EH (cell line): ENCODE measurements at places on chromosomes 2 and 18.
A peak's percentile ranks its signal among the peaks of the same experiment; 100 is the strongest.

- DNase-seq = no peak
Observed at GRCh38 chr2:128901572-128902391, 583.1 kb upstream of the HS6ST1 start.

GRCh38 chr2:24478243-24478642 is 12.8 kb upstream of the NCOA1 start:
- DNase-seq = no peak

- DNase-seq = peak; percentile 9
Observed at GRCh38 chr2:177692783-177693269, 300.3 kb downstream of the AGPS start.

DNA sequence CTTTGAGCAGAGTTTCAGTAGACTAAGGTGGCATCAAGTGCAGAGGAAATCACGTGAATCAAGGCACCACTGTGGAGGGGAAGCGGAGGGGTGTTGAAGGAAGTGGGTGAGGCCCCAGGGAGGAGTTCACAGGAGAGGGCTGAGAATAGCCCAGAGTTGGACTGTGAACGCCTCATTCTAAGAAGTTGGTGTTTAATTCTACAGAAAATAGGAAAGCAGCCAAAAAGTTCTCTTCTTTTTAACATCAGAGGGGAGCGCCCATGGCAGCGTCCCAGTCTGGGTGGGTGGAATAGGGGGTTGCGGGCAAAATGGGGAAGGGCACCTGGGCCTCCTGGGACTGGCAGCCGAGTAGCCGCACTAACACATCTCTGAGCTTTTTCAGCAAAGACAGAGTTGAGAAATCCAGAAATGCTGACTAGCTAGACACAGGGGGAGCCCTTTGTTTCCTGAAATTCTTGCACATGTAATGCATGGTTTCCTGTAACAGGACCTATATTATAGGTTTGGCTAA is 97.0 kb downstream of the NEB start:
- no peak for DNase-seq

GRCh38 chr2:228180181-228181097 is 1.0 kb downstream of the SPHKAP start:
- DNase-seq = peak; percentile 63

GRCh38 chr18:11658019-11658418 is 31.0 kb upstream of the GNAL start:
- no peak for DNase-seq

- DNase-seq = no peak
Observed at GRCh38 chr18:31149351-31149750, 13.3 kb downstream of the DSC1 start.

- no peak for DNase-seq
Observed at GRCh38 chr2:80531319-80531718, 226.8 kb upstream of the LRRTM1 start.

- no peak for DNase-seq
Observed at GRCh38 chr18:58446391-58447060, 182.4 kb downstream of the ALPK2 start.

DNA sequence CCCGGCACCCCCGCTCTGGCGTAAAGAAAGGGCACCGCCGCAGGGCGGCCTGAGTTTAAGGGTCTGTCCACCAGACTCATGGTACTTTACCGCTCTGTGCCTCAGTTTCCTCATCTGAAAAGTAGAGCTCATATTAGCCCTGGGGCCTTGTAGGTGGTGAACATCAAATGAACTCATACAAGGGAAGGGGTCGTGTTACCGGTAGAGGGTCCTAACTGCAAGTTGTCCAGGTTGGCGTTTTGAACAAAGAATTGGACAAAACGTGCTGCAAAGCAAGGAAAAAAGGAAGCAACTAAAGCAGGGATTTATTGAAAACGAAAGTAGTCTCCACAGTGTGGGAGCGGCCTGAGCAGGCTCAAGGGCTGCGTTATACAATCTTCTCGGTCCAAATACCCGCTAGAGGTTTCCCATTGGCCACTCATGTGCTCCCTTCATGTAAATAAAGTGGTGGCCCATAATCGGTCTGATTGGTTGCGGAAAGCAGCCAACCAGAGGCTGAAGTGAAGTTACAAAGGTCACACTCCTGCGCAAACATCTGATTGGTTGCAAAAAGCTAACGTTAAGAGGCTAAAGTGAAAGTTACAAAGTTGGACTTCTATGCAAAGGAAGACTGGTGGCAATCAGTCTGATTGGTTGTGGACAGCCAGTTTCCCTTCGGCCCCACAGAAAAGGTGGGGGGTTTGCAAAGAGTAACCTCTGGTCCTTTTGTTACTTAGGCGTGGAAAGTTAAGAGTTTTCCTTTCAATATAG is 80.7 kb upstream of the LDLRAD4 start:
- DNase-seq = peak; percentile 10

- no peak for DNase-seq
Observed at GRCh38 chr2:229865033-229865432, 56.8 kb downstream of the TRIP12 start.

GRCh38 chr18:56148373-56148772 is 490.0 kb downstream of the TXNL1 start:
- peak; percentile 99 for DNase-seq

GRCh38 chr2:230347659-230348305 is 20.8 kb downstream of the SP140L start:
- peak; percentile 34 for DNase-seq

GRCh38 chr2:26758790-26759321 is 5.2 kb upstream of the SLC35F6 start:
- no peak for DNase-seq

DNA sequence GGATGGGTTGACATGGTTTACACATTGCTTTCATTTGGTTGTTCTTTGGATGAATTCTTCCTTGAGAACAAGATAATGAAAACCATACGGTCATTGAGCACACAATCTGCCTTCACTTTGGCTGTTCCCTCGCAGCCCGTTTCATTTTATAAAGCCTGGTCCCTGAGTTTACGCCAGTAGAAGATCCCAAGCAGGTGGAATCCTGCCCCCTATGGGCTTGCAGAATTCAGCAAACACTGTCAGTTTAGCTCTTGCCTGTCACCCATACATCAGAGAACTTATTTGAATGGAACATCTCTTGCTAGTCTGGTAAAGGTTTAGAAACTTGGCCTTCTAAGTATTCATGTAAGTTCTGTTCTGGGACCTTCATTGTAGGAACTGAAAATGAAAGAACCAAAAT is 666.4 kb upstream of the ZEB2 start:
- peak; percentile 59 for DNase-seq
